Activated naive CD8-positive, alpha-beta T cell treated with anti-CD3 and anti-CD28 coated beads, Interleukin-2, amount 50 U/mL, for 16 hours (primary cell): ENCODE measurements at places on chromosomes 5 and 9.

DNA sequence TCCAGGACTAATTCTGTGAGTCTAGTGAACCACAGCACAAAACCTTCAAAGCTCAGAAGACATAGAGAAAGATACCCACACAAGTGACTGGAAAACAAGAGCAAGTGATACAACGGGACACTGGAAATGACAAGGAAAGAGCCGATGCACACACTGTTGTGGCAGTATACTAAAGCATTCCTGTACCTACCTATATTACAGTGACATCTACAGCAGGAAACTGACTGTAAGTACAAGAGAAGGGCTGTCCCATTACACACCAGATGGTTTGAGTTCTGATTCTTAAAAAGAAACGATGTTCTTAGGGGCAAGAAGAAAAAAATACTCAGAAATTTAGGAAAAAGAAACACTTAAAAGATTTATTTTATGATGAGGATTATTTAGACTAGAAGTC, 18.5 kb downstream of the TMEM245 start:
- no peak for DNase-seq

GRCh38 chr9:69313175-69313574, 11.8 kb upstream of the ENTREP1 start:
- DNase-seq = no peak

DNA sequence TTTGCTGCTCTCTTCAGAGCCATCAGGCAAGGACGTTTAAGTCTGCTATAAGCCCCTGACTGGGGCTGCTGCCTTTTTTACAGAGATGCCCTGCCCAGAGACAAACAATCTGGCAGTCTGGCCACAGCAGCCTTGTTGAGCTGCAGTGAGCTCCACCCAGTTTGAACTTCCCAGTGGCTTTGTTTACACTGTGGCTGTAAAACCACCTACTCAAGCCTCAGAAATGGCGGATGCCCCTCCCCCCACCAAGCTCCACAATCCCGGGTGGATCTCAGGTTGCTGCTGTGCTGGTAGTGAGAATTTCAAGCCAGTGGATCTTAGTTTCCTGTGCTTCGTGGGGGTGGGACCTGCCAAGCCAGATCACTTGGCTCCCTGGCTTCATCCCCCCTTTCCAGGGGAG, 59.7 kb upstream of the SNCAIP start:
- no peak for DNase-seq

- no peak for DNase-seq
Observed at GRCh38 chr9:109229682-109230081, 62.6 kb upstream of the FRRS1L start.

- DNase-seq = no peak
Observed at GRCh38 chr5:164577201-164577600, 1071.8 kb downstream of the MAT2B start.

DNA sequence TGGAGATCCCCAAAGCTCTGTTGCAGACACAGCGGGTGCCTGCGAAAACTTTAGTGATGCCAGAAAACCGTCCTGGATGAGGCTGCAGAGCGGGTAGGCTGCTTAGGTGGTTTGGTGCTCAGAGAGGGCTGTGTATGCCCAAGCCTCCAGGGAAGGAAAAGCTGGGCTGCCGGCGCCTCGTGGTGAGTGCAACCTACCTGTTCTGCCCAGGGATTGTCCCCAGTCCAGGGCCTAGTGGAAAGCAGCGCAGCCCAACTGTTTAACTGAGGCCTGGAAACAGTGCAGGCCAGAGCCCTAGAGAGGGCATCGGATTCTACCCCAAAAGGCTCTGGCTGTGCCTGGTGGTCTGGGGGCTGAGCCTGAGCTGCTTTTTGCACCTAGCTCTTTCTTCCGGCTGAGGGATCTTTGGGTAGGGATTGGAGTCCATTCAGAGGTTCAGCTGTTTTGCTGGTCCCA, 2.8 kb downstream of the LMX1B start:
- no peak for DNase-seq
